ENCODE measurements at places on chromosomes 2 and 18.

- peak; percentile 51 for DNase-seq
Observed at GRCh38 chr2:120983344-120983743, 247.7 kb downstream of the GLI2 start.

- DNase-seq = no peak
Observed at GRCh38 chr2:881204-881918, 69.3 kb upstream of the SNTG2 start.

GRCh38 chr18:63346031-63346430 is 21.0 kb downstream of the KDSR start:
- DNase-seq = peak; percentile 83

GRCh38 chr2:163266772-163267171 is 428.2 kb upstream of the KCNH7 start:
- DNase-seq = no peak

DNA sequence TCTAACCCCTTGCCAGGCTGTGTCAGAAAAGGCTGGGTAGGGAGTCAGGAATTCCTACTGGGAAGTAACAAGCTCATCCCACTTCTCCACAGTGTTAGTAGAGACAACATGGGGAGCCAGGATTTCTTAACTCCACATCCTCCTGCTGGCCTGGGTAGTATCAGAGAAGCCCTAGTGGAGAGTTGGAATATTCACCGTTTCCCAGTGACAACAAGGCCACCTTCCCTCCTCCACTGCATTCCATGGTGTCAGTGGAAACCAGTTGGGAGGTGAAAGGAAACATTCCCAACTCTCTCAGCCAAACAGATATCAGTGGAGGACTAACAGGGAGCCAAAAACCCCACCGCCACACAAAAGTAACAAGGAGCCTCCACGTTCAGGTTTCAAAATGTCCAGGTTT is 41.2 kb downstream of the SRD5A2 start:
- no peak for DNase-seq

DNA sequence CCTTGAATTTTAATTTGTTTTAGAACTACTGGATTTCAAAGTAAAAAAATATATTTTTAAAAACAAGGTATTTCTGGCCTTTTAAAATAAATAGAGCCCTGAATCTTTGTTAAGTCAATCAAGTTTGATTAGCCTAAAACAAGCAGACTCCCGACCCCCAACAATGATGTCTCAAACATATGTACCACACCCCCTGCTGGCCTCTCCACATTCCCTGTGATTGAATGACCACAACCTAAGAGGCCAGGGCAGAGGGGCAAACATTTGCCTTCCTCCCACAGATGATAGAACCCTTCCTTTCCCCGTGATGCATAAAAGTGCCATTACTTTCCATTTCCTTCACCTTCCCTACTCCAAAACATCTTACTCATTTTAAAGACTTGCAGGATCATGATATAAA is 130.9 kb downstream of the STK39 start:
- no peak for DNase-seq

DNA sequence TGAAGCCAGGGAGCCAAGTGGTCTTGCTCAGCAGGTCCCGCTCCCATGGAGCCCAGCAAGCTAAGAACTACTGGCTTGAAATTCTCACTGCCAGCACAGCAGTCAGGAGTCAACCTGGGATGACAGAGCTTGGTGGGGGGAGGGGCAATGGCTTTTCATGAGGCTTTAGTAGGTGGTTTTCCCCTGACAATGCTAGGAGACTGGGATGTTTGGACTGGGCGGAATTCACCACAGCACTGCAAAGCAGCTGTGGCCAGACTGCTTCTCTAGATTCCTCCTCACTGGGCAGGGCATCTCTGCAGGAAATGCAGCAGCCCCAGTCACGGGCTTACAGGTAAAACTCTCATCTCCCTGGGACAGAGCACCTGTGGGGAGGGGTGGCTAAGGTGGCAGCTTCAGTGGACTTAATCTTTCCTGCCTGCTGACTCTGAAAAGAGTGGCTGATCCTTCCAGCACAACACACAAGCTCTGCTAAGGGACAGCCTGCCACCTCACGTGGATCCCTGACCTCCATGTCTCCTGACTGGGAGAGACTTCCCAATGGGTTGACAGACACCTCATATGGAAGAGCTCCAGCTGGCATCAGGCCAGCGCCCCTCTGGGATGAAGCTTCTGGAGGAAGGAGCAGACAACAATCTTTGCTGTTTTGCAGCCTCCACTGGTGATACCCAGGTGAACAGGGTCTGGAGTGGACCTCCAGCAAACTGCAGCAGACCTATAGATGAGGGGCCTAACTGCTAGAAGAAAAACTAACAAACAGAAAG is 349.7 kb upstream of the ST6GAL2 start:
- no peak for DNase-seq

Measured in sigmoid colon (tissue), 7 donors.